ENCODE measurements at places on chromosomes 2 and 18. TPM values are rescaled to one million over a fixed set of nuclear protein-coding genes. Genes with fewer than 3 reads are reported as not detected.

Gene METAP1D
- total RNA-seq: 2.9 TPM

Gene PARD6G
- 3.0 TPM for total RNA-seq

Gene CETN1
- not detected for total RNA-seq

Gene MREG
- total RNA-seq: 4.8 TPM

Gene SH2D6
- total RNA-seq: 0.43 TPM

Gene LIMS3
- total RNA-seq: not detected

Gene GBX2
- total RNA-seq: 3.7 TPM

Gene LRP1B
- not detected for total RNA-seq

Gene POTEC
- not detected for total RNA-seq

Gene TCF23
- total RNA-seq: not detected

Gene SDC1
- 202 TPM for total RNA-seq

Measured in A549 treated with CpdA at 1 μM for 4 hours (cell line).